ENCODE measurements at places on chromosomes 1 and 21. TPM values are rescaled to one million over a fixed set of nuclear protein-coding genes. Genes with fewer than 3 reads are reported as not detected.

The AUNIP gene
- total RNA-seq: 1.1 TPM

The GPR3 gene
- 0.30 TPM for total RNA-seq

DNA sequence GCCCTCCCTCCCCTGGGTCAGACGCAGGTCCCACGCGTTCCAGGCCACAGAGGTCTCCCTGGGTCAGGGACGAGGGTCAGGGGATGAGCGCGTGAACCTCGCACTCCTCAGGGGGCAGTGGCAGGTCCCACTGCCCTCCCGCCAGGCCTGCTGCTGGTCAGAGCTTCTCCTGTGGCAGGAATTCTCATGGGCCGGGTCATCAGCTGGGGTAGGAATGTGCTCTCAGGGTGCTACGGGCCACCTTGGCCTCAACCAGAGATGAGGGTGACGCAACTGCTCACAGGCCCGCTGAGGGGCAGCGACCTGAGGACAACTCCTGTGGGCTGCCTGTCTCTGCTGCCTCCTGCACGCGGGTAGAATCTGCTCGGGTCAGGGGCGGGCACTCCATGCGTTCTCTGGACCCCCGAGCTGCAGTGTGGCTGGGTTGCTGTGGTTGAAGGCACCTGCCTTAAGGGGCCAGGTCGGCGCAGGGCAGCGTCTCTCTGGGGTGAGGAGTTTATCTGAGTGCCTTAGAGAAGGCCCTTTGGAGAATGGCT, 128.8 kb downstream of the PRDM16 start:
- no peak for DNase-seq

DNA sequence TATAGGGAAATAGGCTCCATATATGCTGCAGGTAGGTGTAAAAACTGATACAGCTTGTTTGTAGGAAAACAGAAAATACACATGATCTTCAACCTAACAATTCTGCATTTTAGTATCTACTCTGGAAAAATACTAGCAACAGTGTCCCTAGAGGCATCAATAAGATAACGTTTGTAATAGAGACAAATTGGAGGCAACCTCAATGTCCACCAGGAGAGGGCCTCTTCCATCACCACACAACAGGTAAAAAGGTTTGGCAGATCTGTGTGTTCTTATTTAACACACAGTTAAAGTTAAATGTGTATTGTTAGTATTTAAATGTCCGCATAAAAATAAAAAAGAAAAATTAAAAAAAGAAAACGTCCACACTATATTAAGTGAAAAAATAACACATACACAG, 5.4 kb downstream of the EIF2D start:
- DNase-seq: no peak

DNA sequence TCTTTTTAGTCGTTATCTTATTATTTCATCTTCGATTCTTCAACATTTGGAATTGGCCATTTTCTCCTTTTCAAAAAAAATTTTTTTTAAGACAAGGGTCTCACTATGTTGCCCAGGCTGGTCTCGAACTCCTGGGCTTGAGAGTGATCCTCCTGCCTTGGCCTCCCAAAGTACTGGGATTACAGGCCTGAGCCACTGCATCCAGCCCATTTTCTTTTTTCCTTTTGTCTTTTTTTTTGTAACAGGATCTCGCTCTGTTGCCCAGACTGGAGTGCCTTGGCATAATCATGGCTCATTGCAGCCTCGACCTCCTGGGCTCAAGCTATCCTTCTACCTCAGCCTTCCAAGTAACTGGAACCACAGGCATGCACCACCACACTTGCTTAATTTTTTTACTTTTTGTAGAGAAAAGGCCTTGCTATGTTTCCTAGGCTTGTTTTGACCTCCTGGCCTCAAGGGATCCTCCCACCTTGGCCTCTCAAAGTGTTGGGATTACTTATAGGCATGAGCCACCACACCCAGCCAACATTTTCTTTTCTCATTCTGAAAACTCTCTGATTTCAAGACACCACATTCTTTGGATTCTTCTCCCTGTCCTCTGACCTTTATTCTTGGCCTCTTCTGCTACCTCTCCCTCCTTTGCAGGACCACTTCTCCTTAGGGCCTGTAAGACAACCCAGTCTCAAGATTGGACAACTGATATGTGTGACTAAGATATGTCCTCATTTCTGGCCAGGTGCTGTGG, 6.0 kb upstream of the MAP1LC3C start:
- no peak for DNase-seq

The GJA4 gene
- 6.1 TPM for total RNA-seq

GRCh38 chr1:32028746-32029145, 15.1 kb downstream of the KHDRBS1 start:
- DNase-seq: no peak

Measured in skin of body (tissue), 3 donors.